Stimulated activated CD8-positive, alpha-beta memory T cell treated with anti-CD3 and anti-CD28 coated beads, Interleukin-4, amount 100 ng/mL, for 1 hour (primary cell): ENCODE measurements at places on chromosomes 7 and 10.

DNA sequence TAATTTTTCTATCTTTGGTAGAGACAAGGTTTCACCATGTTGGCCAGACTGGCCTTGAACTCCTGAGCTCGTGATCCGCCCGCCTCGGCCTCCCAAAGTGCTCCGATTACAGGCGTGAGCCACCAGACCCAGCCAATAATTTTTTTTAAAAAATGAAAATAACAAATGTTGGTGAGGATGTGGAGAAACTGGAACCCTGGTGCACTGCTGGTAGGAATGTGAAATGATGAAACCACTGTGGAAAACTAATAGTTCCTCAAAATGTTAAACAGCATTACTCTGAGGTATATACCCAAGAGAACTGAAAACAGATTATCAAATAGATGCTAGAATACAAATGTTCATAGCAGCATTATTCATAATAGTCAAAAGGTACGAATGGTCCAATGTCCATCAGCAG is 23.0 kb upstream of the YWHAG start:
- no peak for DNase-seq

DNA sequence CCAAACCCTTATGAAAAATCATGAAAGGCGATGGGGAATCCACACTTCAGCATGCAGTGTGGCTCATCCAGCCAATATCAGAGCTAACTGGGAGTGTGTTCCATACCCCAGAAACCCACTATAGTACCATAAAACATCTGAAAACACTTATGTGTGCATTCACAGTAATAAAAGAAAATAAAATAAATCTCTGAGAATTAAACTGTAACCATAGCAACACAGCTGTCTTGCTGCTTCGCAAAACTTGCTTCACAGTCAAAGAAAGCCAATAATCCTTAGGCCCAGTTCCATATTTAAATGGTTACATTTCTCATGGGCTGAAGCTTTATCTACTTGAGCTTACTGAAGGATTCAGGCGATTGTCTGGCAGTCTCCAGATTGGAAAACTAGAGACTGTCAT is 19.9 kb upstream of the POLR1F start:
- DNase-seq, result no peak

DNA sequence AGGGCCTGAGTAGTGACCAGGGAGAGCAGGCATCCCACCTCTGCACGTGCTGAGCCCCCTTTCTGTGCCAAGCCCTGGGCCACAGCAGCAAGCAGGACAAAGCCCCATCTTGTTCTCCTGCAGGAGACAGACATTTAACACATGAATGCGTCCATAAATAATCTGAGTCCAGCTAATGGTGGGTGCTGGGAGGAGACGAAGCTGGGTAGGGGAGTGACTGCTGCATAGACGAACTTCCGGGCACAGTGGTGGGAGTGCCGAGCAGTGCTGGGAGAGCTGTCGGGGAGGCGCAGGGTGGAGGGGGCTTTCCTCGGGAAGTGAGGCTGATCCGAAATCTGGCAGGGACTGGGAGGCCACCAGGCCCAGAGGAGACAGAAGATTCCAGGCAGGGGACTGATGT is 35.2 kb upstream of the SLC29A3 start:
- no peak for DNase-seq

GRCh38 chr7:1586827-1587705 is 17.2 kb upstream of the PSMG3 start:
- no peak for DNase-seq

GRCh38 chr10:36506697-36507496 is 618.5 kb upstream of the ANKRD30A start:
- no peak for DNase-seq

- no peak for DNase-seq
These were observed 126.6 kb upstream of the GNAI1 start for GRCh38 chr7:80008039-80008438.

DNA sequence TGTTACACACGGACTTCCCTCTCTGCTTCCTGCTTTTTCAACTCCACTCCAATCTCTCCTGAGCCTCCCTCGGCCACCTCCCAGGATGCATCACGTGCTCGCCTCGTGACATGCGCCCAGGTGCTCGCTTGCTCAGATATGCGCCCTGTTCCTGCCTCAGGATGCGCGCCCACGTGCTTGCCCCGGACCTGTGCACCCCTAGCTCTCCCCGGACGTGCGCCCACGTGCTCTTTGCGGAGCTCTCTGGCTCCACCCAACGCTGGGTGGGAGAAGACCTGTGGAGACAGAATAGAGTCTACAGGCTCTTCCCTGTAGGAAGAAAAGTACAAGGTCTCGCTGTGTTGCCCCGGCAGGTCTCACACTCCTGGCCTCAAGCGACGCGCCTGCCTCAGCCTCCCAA is 23.1 kb downstream of the PARD3 start:
- DNase-seq, result no peak

GRCh38 chr10:91521439-91521838 is 111.3 kb downstream of the HECTD2 start:
- no peak for DNase-seq

DNA sequence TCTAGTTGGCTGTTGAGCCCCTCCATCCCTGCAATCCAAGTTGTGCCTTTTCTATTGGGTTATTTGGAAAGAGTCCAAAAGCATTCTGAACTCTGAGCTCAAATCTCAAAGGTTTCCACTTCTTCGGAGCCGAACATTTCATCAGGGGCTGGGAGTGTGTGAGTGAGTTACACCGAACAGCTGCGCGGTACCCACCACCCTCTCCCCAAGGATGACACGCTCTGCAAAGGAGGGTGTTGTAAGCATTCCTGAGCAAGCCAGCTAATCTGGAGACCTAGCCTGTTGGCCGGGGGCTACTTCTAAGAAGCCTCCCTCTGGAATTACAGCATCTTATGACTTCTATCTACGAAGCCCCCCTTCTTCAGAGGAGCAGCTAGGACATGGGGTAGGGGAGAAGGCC is 270.5 kb downstream of the CREB5 start:
- DNase-seq, result no peak

DNA sequence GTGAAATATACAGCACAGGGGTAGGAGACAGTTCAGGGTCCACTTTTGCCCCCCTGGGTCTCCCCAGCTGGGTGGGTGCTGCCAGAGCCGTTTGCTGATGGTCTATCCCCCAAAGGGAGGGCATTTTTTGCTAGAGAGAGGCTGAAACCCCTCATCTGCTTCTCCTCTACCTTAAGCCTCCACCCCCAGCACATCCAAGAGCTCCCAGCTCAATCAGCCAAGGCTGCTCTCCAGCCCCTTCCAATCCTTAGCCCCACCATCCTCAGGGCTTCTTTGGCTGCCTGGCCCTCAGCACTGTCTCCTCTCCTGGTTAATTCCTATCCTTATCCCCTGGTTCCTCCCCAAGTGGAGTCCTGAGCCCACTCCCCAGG is 153.1 kb downstream of the AOAH start:
- no peak for DNase-seq

GRCh38 chr7:76016191-76016947 is 22.0 kb upstream of the TMEM120A start:
- no peak for DNase-seq

- DNase-seq, result no peak
These were observed 38.4 kb upstream of the CD36 start for GRCh38 chr7:80600046-80600445.

GRCh38 chr10:29687421-29688164 is 52.8 kb upstream of the SVIL start:
- DNase-seq, result no peak

DNA sequence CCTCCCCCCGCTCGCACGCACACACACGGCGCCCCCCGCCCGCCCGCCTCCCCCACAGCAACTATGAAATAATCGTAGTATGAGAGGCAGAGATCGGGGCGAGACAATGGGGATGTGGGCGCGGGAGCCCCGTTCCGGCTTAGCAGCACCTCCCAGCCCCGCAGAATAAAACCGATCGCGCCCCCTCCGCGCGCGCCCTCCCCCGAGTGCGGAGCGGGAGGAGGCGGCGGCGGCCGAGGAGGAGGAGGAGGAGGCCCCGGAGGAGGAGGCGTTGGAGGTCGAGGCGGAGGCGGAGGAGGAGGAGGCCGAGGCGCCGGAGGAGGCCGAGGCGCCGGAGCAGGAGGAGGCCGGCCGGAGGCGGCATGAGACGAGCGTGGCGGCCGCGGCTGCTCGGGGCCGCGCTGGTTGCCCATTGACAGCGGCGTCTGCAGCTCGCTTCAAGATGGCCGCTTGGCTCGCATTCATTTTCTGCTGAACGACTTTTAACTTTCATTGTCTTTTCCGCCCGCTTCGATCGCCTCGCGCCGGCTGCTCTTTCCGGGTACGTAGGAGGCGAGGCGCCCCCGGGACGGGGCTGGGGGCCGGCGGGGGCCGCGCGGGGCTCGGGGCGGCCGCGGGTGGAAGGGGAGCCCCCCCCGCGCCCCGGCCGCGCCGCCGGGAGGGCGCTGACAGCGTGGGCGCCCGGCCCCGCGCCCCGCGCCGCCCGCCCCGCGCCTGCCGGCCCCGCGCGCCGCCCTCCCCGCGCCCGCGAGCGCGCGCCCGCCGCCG is 441 bp downstream of the BMI1 start:
- no peak for DNase-seq

DNA sequence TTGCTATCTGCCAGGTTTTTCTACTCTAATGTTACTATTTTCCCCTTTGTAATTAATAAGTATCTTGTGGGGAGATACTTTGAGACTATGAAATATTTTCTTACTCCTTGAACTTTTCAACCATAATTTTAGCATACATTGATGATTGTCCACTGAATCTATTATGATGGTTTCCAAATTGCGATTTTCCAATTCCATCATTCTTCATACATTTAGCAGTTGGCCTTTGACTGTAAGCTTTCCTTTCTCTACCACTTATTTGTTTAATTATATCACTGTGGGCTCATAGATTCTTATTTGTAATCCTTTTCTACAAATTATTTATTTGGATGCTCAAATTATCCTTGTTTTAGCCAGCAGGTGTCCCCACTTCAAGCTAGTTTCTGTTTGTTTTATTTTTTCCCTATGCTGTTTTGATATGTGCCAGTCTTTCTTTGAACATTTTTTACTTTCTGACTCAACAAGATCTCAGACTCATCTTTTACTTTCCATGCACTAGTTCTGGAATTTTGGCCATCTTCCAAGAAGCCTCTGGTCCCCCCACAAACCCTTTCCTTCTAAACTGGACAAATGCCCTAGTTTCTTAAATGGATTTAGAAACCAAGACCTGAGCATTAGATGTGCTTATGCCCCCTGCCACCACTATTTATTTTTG is 11.4 kb upstream of the MRPS16 start:
- no peak for DNase-seq

GRCh38 chr7:92750946-92751345 is 85.4 kb downstream of the CDK6 start:
- DNase-seq, result no peak

DNA sequence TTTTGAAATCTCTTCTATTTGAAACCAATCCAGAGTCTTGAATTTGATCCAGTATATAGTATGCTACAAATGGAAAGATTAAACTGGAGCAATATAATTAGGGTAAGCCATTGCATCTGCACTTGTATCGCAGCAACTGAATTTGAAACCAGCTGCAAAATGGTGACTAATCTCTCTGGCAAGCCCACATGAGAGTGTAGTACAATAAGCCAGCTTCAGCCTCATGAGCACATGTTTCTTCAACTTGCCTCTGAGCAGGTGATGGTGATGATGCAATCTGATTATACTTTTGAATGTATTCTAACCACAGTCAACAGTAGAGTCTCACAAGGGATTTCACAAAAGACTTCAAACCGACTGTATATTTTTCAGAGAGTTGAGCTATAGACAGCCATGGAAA is 829 bp upstream of the RPA3 start:
- no peak for DNase-seq

- DNase-seq, result no peak
These were observed 41.8 kb downstream of the VIPR2 start for GRCh38 chr7:159102681-159103381.

GRCh38 chr10:87093632-87094372 is 841 bp downstream of the GLUD1 start:
- DNase-seq, result peak; percentile 34

DNA sequence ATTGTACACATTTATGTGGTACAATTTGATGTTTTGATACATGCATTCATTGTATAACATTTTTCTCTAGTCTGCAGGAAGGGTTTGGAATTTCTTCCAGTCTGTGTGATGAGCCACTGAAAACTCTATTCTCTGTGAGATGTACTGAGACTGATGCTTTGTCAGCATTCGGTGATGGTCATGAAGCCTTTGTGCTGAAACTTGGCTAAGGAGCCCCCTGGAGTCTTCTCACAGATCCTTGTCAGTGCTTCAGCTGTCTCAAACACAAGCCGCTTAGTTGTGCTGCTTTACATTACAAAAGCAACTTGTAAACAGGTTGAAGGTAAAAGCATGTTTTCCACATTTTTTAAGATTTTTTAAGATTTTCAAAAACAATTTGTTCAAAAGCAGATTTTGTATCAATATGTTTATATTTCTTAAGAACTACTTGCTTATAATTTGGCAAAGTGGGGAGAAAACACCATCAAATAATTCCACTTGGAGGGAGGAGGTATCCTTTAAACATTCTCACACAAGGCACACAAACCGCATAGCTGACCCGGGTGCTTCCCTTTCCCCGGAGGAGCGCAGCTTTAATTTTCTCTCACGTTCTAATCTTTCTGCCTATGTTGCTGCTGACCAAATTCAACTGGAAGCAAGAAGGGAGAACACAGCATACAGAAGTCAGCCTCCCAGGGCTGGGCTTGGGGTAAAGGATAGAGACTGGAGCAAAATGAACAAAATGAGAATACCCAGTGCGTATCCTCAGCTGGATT is 249.8 kb upstream of the VSTM2A start:
- DNase-seq, result no peak

- DNase-seq, result no peak
These were observed 268.8 kb upstream of the LRGUK start for GRCh38 chr7:133858311-133858710.

- DNase-seq, result no peak
These were observed 128.0 kb downstream of the USP6NL start for GRCh38 chr10:11483201-11484148.

DNA sequence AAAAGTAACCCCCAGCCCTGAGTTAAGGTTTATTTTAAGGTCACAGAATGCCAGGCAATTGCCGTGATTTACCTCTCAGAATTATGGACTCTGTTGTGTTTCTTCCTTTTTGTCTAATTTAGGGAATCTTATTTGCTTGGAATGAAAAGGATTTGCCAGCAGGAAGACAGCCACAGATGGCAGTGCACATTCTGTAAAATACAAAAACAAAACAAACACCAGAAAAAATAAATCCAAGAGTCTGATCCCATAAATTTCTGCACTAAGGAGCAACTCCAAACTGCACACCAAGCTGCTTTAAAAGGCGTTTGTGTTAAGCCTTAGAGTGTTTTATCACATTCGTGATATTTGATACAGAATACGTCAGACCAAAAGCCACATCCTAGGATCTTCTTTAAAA is 199.0 kb upstream of the C7orf33 start:
- no peak for DNase-seq

- DNase-seq, result no peak
These were observed 202.2 kb downstream of the RAMP3 start for GRCh38 chr7:45359776-45360175.

- no peak for DNase-seq
These were observed 98.1 kb downstream of the MBL2 start for GRCh38 chr10:52674474-52674873.

- DNase-seq, result no peak
These were observed 177.1 kb downstream of the CHRM2 start for GRCh38 chr7:137045573-137045972.

- no peak for DNase-seq
These were observed 18.7 kb downstream of the NEURL1 start for GRCh38 chr10:103512166-103512565.

GRCh38 chr10:43204042-43204942 is 62.6 kb downstream of the RASGEF1A start:
- DNase-seq, result no peak
